Amygdala (tissue), 56 donors: ENCODE measurements at places on chromosomes 2 and 18.

GRCh38 chr2:118089139-118089800 lies 999 bp downstream of the INSIG2 start:
- no peak for DNase-seq

DNA sequence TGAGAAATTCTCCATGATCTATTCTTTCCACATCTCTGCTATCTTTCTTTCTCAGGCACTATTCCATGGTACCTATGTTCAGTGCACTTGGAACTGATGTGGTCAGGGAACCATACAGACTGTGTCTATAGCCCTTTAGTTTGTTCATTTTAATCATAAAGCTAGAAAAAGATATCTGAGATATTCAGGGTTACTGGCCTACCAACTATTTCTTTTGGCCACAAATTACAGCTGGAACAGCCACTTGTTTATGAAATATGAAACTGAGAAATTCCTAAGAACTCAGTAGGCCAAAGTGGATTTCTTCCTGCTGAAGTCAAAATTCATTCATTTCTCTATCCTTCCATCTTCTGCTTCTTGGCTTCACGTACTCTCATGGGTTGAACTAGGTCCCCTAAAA lies 22.8 kb upstream of the LYPD1 start:
- no peak for DNase-seq

DNA sequence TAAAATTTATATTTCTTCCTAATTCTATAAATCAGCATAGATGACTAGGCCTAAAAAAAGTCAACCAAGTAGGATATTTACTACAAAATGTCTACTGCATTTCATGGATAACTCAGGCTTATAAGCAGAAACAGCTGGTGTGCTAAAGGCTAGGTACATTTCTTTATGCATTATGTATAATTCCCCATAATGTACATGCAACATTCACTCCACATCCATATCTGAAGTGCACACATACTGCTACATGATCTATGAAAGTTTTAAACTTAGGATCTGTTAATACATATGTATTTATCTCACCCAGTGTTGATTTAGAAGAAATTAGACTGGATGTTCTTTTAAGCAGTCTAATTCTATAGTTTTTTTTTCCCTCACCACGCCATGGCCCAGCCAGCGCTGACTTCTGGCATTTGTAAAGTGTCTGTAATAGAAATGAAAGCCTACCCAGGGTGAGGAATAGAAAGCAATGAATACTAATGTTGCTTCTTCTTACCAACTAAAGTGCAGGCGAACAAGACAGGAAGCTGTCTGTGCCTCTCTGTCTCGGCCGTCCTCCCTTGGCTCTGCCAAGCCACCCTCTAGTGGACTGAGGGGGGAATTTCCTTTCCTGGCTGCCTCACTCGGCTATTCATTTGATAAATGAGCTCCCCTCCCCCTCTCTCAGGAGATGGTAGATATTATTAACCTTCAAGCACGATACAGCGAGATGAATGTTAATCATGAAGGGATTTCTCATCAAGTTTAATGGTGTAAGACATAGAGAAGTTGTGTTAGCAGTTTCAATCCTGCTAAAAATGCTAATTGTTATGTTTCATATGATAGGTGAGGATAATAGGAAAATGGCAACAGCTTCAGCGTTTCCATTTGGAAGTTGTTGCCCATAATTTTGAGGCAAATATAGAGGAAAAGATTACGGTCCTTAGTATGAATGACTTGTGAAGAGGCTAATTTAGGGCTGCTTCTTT lies 384.5 kb downstream of the MTX2 start:
- no peak for DNase-seq

DNA sequence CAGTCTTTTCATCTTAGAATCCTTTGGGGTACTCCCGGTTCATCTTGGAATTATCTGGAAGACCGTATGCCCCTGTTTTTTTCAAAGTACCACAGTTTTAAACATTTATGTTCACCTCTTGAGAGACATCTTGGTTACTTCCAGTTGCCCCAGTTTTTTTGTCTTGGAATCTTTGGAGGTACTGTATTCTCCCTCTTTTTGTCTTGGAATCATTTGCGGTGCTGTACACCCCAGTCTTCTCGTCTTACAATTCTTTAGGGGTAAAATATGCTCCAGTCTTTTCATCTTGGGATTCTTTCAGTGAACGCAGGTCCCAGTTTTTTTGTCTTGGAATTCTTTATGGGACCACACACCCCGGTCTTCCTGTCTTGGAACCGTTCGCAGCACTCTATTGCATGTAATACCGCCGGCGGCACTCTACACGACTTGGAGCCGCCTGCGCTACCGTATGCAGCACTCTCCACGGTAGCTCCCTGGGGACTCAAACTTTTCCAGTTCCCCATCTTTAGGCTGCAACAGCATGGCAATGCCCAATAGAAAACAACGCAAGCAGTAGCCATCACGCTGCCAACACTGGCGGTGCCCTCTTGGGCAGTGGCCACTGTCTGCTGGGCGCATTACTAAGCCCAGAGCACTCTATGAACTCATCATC lies 21.2 kb upstream of the ZDBF2 start:
- DNase-seq, result no peak

DNA sequence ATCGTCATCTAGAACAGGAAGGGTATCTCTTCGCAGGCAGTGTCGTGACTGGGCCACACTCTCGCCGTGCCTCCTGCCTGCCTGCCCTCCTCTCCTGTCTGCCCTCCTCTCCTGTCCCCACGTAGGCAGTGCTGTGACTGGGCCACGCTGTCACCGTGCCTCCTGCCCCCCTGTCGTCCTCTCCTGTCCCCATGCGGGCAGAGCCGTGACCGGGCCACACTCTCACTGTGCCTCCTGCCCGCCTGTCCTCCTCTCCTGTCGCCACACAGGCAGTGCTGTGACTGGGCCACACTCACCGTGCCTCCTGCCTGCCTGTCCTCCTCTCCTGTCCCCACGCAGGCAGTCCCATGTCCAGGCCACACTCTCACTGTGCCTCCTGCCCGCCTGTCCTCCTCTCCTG lies 51.4 kb downstream of the ZNF236 start:
- no peak for DNase-seq

DNA sequence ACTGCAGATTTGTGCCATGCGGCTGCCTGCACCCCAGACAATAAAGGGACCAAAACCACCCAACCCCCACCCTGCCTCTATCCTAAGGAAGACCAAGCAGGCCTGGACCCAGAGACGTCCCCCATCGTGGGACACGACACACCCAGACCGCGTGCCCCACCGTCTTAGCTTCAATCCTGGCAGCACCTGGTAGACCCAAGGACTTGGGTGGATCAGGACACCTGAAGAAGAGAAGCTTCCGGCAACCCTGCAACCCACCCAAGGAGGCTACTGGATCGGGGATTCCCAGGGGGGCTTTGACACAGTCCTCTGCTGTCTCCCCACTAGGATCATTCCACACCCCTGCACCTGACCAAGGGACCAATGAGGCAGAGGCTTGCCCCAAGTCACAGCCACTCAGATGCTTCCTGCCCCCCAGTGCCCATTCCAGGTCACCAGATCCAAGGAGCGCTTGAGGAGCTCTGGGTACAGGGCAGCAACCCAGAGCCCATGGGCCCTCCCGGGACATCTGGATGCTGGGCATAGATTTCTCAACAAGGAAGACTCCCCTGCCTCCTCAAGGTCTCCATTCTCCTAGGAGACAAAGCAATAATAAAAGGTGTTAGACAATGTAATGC lies 3.6 kb downstream of the ALPI start:
- DNase-seq, result no peak

GRCh38 chr2:181828122-181828705 lies 63.3 kb upstream of the ITPRID2 start:
- no peak for DNase-seq
